ENCODE measurements at places on chromosomes 13 and 19. TPM values are rescaled to one million over a fixed set of nuclear protein-coding genes. Genes with fewer than 3 reads are reported as not detected.
A peak's percentile ranks its signal among the peaks of the same experiment; 100 is the strongest.

The DAND5 gene
- not detected for total RNA-seq

The ZNF665 gene
- total RNA-seq: 0.86 TPM

The LILRA2 gene
- not detected for total RNA-seq

The FCGBP gene
- under 0.01 TPM for total RNA-seq

The RDH8 gene
- total RNA-seq: not detected

The HIF3A gene
- 0.64 TPM for total RNA-seq

GRCh38 chr13:32589471-32589870 is 3.2 kb downstream of the PDS5B start:
- DNase-seq: peak; percentile 26

DNA sequence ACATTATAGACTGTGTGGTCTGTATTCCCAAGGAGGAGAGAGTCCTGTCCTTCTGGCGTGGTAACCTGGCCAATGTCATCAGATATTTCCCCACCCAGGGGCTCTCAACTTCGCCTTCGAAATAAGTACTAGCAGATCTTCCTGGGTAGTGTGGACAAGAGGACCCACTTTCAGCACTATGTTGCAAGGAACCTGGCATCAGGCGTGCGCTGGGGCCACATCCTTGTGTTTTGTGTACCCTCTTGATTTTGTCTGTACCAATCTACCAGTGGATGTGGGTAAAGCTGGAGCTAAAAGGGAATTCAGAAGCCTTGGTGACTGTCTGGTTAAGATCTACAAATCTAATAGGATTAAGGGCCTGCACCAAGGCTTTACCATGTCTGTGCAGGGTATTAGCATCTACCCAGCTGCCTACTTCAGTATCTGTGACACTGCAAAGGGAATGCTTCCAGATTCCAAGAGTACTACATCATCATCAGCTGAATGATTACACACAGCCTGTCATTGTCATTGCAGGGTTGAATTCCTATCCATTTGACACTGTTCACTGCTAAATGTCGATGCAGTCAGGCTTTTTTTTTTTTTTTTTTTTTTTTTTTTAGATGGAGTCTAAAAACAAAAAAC is 148.0 kb downstream of the PRR20E start:
- DNase-seq: no peak

GRCh38 chr13:35858665-35859064 is 272.5 kb downstream of the DCLK1 start:
- DNase-seq: peak; percentile 51

Data from fibroblast of villous mesenchyme (primary cell).